Right lobe of liver (tissue), 6 donors: ENCODE measurements at places on chromosomes 6 and 20.

DNA sequence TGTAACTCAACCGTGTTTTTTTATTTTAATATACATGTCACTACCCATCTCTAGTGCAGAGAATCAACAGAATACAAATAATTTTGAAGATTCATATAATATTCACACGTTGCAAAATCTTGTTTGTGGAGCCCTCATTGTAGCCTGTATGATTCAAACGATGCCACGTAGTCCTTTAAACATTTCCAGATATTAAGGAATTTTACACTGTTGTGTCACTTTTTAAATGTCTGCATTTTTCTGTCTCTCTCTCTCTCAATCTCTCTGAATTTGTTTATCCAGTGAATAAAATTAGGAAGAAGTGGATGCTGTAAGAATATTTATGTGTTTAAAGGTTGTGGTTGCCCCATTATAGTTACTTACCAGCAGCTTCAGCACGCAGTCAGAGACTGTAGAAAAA lies 262.0 kb downstream of the PAX1 start:
- DNase-seq, result no peak

DNA sequence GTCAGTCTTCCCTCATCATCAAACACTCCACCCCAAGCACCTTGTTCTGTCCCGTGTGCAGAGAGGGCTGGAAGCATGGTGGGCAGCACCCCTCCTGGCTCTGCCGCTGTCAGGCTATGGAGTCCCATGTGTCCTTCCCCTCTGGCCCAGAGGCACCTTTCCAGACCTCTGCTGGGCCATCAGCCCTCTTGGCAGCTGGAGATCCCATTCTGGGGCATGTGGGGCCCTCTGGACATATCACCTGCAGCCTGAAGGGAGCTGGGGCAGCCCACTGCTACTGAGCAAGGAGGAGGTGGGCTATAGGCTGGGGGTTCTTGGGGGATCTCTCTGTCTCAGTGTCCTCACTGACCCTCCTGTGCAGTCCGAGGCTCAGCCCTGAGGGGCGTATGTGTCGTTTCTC lies 42.2 kb downstream of the SUN5 start:
- DNase-seq, result no peak

- DNase-seq, result peak; percentile 70
Observed at GRCh38 chr6:125154118-125154760, 666 bp downstream of the TPD52L1 start.

GRCh38 chr6:148349466-148349865 lies 6.8 kb downstream of the SASH1 start:
- DNase-seq, result no peak
